ENCODE measurements at places on chromosomes 11 and 22. TPM values are rescaled to one million over a fixed set of nuclear protein-coding genes. Genes with fewer than 3 reads are reported as not detected.

The PRR33 gene
- not detected for total RNA-seq

DNA sequence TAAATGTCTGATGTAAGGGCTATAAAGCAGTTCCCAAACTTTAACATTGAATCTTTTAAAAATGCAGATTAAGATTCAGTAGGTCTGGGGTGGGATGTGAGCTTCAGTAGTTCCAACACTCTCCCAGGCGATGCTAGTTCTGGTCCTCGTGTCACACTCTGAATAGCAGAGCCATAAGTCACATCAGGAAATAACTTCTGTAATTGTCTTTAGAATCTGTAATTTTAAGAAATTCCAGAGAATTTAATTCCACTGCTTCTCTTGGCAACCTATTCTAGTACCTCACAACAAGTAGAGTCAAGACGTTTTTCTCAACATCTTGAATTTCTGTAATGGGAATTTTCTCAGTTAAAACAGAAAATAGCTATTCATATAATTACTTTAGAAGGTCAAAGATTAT lies 223.1 kb downstream of the TMEM135 start:
- no peak for DNase-seq

DNA sequence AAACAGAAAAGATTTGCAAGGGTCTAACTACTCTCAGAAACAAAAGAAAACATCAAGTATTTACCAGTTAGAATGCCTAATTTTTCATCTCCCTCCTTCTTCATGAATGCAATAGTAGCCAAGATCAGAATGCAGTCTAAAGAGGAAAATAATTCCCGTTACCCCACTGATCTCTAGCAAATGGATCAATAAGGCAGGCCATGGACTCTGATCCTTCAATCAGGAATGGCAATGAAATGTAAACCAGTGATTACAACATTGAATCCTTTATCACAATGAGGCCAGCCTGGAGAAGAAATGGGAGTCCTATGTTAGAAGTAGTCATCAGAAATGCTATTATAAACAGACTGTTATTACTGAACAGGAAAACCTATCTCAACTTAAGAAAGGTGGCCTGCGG lies 106.6 kb downstream of the APOL5 start:
- no peak for DNase-seq

DNA sequence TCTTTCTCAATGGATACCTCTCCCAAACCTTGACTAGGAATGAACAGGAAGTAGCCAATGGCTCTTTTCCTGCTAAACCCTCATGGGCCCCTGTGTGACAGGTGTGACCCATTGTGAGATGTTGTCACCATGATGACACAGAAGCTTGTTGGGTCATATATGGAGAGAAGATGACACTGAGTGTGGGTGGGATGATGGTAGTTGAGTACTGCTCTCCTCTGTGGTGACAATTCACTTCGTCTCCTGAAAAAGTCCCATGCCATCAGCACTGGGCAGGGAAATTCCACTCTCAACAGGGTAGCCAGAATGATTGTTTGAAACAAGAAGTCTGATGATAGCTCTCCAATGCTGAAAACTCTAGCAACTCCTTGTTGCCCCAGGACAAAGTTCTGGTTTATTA lies 94.0 kb upstream of the SEZ6L start:
- no peak for DNase-seq

- no peak for DNase-seq
Observed at GRCh38 chr22:32996702-32997101, 61.5 kb downstream of the SYN3 start.
